ENCODE measurements at places on chromosomes 4 and X.

DNA sequence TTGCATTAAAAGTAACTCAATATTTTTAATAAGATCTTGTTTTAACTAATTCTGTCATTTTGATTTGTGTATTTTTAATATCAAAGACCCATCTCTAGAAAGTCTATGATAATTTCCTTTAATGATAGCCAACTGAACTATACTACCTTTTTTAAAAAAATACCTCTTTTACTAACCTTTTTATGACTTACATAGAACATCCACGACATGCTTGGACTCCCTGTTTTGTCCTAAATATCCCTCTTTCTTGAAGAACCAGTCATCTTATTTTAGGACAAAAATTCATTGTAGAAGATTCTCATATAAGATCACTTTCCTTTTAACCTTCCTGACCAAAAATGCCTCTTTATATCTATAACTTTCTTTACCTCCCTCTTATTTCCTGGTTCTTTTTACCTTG lies 76.8 kb upstream of the GC start:
- no peak for DNase-seq

- DNase-seq = peak; percentile 51
Observed at GRCh38 chr4:41256740-41257256, at the start of gene UCHL1. UCHL1 (plus strand) TSS chr4:41256928; CDS start chr4:41256977, 49 bp downstream.

DNA sequence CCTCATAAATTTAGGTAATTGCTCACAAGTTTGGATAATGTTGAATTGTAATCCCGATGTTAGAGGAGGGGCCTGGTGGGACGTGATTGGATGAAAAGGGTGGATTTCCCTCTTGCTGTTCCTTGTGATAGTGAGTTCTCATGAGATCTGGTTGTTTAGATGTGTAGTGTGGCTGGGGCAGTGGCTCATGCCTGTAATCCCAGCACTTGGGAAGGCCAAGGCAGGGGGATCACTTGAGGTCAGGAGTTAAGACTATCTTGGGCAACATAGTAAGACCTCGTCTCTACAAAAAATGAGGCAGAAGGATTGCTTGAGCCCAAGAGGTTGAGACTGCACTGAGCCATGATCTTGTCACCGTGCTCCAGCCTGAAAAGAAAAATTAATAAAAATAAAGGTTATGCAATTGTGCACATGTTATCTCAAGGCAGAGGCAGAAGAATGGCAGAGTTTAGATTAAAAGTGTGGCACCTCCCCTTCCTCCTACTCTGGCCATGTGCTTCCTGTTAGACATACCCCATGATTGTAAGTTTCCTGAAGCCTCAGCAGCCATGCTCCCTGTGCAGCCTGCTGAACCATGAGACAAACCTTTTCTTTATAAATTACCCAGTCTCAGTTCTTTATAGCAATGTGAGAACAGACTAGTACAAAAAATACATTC lies 36.5 kb downstream of the ERVMER34-1 start:
- no peak for DNase-seq

DNA sequence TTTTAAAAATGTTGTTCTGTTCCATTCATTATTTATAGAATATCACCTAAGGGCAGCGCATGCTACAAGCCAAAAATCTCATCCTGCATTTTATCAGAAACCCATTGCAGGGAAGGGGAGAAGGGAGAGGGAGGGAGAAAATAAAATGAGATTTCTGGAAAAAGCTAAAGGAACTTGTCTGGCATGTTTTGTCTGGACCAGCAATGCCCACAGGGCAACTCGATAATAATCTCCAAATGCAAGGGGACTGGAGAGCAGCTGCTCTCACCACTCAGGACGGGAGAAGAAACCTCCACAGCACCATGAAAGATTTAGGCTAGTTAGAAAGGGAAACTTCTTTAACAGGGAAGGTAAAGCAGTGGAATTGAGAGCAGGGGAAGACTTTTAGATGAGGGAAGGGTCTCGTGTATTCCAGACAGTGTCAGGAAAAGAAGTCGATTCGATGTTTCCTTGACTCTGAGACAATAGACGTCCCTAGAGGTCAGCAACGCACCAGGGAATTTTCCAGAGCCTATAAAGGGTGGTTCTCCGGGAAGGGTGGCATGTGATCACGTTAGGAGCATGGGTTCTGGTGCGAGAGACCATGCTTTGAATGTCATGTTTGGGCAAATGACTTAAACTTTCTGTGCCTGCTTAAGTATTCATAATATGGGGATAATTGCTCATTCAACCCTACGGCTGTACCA lies 132.2 kb upstream of the NDP start:
- DNase-seq = peak; percentile 2

DNA sequence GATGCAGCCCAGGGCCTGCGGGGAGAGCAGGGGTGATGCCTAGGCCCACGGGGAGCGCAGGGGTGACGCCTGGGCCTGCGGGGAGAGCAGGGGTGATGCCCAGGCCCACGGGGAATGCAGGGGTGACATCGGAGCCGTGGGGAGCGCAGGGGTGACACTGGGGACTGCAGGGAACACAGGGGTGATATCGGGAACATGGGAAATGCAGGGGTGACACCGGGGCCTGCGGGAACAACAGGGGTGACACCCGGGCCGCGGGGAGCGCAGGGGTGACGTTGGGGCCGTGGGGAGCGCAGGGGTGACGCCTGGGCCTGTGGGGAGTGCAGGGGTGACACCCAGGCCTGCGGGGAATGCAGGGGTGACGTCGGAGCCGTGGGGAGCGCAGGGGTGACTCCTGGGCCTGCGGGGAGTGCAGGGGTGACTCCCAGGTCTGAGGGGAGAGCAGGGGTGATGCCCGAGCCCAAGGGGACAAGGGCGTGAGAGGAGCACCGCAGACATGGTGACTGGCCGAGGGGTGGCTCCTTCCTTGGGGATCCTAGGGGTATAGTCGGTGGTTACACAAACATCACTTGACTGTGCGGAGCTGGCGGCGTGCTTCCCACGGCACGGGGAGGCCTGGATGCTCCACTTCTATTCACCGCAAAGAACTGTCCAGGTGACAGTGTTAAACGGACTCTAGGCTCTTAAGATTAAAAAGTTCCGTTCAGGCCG lies 38.0 kb downstream of the GAK start:
- no peak for DNase-seq

GRCh38 chrX:47644557-47645091 lies 5.7 kb downstream of the ELK1 start:
- DNase-seq = peak; percentile 28

- no peak for DNase-seq
Observed at GRCh38 chr4:118915468-118915867, 26.8 kb downstream of the SYNPO2 start.

DNA sequence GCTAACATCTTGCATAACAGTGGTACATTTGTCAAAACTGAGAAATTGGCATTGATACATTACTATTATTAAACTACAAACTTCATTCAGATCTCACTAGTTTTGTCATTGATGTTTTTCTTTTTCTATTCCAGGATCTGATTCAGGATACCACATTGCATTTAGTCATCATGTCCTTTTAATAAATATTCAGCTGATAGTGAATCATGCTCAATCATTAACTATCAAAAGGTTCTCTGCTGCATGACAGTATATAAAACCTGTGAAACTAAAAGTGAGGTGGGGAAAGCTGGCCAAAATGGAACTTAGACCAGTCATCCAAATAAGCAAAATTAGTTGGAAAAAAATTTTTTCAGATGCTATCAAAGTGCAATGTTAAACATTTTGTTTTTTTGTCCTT lies 28.1 kb upstream of the HS6ST2 start:
- DNase-seq = no peak

- DNase-seq = no peak
Observed at GRCh38 chr4:54780149-54780495, 122.4 kb downstream of the KIT start.

DNA sequence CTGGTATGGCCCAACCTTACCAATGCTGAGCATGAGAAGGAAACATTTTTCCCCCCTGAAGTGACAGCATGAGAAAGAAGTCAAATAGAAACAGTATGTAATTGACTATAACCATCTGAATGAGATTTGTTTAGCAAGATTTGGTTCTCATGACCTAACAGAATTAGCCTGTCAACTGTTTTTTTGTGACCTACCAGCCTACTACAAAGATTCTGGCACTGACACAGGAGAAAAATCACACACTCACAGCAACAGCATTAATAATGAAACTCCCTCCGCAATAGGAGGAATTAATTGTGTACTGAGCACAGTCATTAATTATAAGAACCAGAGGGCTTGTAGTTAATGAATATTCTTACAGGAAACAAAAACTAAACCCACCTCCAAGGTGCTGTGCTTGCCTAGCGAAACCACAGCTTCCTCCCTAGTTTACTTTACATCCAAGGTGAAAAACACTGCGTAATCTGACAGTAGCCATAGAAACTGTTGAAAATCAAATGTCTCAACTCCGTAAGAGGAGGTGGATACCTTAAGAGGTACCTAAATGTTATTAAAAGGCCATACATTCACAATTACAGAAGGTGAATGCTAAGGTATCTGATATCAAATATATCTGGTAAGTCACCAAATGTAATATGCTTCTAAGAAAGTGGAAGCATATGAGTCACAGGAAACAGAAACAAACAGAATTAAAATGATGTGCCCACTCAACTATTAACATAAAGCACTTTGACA lies 34.9 kb downstream of the MMRN1 start:
- no peak for DNase-seq

GRCh38 chr4:24777536-24778463 lies 17.6 kb upstream of the SOD3 start:
- DNase-seq = no peak

- peak; percentile 49 for DNase-seq
Observed at GRCh38 chr4:100189820-100190642, at the start of gene DDIT4L. DDIT4L (minus strand) TSS chr4:100190468; CDS start chr4:100189983, 485 bp downstream.

DNA sequence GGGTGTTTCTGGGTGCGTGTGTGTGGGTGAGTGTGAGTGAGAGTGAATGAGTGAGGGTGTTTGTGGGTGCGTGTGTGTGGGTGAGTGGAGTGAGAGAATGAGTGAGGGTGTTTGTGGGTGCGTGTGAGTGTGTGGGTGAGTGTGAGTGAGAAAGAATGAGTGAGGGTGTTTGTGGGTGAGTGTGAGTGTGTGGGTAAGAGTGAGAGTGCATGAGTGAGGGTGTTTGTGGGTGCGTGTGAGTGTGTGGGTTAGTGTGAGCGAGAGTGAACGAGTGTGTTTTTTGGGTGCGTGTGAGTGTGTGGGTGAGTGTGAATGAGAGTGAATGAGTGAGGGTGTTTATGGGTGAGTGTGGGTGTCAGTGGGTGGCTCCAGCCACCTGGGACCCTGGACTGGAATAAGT lies 1676.1 kb upstream of the TENM3 start:
- DNase-seq = no peak

DNA sequence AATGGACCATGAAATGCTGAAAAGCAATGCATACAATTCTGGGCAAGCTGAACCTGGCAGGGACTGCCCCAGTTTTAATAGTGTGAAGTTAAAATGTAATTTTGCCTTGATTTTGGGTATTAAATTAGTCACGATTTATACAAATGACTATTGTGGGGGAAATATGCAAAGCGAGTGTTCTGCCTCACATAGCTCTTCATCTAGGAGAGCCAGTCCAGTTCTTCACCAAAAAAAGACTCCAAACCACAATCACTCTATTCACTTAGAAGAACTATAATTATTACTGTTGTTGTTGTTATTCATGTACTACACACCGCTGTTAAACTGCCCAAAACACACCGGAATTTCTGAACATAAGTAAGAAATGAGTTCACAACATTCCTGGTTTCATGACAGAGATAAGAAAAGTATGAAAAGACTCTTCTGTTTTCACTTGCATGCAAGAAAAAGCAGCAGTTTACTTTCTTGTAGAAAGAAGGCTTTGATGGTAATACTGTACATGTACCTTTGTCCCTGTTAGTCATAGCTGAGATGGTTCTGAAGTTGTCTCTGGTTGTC lies 101.9 kb downstream of the QRFPR start:
- DNase-seq = no peak

GRCh38 chr4:126939401-126939800 lies 693.4 kb upstream of the INTU start:
- DNase-seq = peak; percentile 75

DNA sequence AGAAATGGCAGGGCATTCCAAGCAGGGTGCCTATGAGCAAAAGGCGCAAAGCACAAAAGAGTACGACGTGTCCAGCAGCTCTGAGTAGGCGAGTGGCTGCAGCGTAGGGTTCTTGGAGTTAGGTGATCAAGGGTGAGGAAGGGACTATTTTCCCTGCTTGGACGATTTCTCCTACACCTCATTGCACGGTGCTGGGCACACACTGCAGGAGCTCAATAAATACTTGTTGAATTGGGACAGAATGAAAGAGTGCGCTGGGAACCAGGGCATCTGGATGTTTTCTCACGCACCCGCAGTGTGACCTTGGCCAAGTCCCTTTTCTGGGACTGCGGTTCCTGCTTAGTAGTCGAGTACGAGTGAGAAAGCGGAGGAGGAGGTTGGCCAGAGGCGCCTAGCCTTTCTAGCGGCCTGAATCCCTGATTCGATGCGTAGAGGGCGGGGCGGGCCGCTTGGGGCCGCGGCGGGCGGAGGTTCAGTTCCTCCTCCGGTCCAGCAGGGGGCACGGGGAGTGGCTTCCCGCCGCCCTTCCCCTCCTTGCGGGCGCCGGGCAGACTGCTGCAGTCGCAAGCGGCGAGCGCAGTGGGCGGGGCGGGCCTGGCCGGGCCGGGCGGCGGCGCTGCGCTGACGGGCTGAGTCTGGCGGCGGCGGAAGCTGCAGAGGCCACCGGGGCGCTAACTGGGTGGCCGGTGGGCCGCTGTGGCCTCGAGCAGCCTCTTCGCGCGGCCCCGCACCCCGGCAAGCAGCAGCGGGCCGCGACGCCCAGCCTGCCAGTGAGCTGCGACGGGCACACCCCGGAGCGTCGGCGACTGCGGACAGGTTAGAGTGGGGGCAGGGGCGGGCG lies at the start of gene FAM199X:
Gene FAM199X (plus strand): TSS at position 560 of the 841 bp plus-strand sequence. CDS start 333 bp downstream, outside the sequence.
- peak; percentile 80 for DNase-seq

DNA sequence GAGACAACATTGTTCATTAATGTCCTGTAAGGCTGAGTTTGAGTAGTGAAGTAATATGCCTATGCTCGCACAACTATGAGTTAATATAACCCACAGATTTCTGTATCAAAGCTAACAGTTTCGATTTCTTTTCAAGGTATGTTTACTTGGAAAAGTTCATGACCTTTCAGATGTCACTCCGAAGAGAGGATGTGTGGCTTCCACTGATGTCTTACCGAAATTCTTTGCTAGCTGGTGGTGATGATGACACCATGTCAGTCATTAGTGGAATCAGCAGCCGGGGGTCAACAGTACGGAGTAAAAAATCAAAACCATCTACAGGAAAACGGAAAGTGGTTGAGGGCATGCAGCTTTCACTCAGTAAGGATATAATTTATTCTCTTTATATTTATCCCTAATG lies 124.9 kb downstream of the STAG2 start:
- DNase-seq = no peak

GRCh38 chrX:14942341-14942740 lies 69.1 kb downstream of the MOSPD2 start:
- no peak for DNase-seq

GRCh38 chr4:122617597-122618593 lies 3.0 kb downstream of the IL21 start:
- DNase-seq = no peak

- peak; percentile 28 for DNase-seq
Observed at GRCh38 chrX:48966796-48967579, 4.7 kb downstream of the KCND1 start.

GRCh38 chr4:86948276-86948675 lies 13.5 kb downstream of the AFF1 start:
- DNase-seq = no peak

GRCh38 chr4:55549888-55550287 lies 3.2 kb upstream of the CLOCK start:
- peak; percentile 21 for DNase-seq

- no peak for DNase-seq
Observed at GRCh38 chrX:133881893-133882292, 103.5 kb downstream of the GPC3 start.

Data from myocyte (in vitro differentiated cells).